Fibroblast of skin of left biceps (primary cell): ENCODE measurements at places on chromosomes 16 and 17.

- DNase-seq, result no peak
Measured at GRCh38 chr17:21345236-21345635, 30.9 kb upstream of the KCNJ12 start.

DNA sequence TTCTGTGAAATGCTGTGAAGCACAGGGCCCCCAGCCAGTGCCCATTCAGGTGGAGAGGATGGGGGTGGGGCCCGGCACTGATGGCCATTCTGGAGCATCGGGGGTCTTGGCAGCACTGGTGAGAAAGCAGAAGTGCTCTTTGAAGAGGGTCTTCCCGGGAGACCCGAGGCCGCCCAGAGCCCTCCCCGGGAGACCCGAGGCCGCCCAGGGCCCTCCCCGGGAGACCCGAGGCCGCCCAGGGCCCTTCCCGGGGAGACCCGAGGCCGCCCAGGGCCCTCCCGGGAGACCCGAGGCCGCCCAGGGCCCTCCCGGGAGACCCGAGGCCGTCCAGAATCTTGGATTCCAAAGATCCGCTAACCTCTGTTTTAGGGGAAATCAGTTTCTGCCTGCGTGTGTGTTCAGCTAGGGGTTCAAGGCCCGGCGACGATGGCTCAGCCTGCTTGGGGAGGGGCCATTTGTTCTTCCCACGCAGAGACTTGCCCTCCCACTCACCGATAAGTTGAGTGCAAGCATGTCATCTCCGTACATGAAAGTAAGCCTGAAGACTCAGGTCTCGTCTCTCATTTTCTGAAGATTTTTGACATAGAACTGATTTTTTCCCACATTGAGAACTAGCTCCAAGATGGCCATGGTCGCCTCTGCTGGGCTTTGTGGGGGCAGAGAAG is 35.2 kb upstream of the CAPN15 start:
- DNase-seq, result no peak

DNA sequence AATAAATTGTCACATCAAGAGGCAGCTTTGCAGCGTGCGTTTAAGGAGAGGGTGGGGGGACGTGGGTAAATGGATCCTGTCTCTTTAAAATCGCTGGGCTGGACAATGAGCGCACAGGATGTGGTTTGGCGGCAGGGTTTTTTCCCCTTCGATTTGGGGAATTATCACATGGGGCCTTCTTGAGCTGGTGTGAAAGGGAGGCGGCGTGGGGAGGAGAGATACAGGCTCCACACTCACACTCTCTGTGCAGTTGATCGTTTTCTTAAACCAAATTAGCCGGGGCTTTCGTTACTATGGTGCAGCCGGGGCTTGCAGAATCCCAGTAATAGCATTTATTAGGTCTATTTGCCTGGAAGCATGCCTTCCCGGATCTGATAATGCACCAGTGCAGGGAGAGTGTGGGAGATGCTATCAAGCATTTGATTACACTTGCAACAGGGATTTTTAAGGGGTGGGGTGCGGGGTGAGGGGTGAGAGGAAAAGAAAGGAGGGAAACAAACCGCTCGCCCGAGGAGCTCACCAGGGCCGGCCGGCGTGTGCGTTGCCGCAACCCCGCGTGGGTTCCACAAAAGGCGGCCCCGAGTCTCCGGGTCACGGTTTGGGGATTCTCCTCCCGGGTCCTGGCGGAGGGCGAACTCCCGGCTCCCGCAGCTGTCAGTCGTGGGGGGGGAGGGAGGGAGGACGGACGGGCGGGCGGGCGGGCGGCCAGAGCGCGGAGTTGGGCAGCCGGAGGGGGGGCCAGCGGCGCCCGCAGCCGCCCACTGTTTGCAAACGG is 58.8 kb upstream of the GSE1 start:
- peak; percentile 64 for DNase-seq

DNA sequence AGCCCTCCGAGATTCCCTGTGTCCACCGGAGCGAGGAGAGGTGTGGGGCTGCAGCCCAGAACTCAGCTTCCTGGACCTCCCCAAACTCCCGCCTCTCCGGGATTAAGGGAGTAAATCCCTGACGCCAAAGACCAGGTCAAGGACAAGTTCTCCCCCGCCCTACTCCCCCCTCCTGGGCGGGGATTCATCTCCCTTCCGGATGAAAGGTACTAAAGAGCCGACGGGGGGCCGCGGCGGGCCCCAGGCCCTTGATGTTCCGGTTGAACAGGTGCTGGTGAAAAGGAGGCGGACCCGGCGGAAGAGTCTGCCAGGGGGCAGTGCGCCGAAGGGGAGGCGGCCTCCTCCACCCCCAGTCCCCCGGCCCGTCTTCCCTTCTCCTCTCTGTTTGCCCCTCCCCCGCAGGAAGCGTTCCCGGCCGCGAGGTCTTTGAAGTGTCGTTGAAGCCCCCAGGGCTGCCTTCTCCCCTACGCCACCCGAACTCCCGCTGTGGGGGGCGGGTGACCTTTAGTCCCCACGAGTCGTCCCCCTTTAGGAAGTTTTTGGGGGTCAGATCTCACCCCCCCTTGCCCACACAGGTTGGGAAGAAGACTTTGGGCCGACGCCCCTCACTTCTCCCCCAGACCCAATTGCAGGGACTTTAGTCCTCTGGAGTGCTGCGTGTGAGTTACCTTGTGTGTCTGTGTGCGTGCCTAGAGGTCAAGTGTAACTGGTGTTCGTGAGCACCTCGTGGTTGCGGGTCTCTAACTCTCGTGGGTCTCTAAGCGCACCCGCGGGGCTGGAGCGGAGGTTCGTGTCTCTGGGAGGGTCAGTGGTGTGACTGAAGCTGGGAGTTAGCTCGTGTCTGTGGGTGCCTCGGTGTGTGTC is 1.1 kb upstream of the MLLT6 start:
- no peak for DNase-seq

- no peak for DNase-seq
Measured at GRCh38 chr17:45261577-45262515, at the start of gene SPATA32. Gene SPATA32 (minus strand): TSS chr17:45262094. CDS start chr17:45262016, 78 bp downstream.

GRCh38 chr16:50120711-50121110 is 32.4 kb upstream of the TENT4B start:
- no peak for DNase-seq

DNA sequence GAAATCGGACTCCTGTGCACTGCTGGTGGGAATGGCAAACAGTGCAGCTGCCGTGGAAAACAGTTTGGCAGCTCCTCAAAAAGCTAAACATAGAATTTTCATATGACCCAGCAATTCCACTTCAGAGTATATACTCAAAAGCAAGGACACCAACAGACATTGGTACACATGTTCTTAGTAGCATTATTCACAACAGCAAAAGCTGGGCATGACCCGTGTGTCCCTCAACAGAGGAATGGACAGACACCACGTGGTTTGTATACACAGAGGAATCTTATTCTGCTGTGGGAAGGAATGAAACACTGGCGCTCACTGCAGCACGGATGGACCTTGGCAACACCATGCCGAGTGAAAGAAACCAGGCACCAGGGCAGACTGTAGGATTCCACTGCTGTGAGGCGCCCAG is 16.0 kb downstream of the NPTX1 start:
- no peak for DNase-seq

- DNase-seq, result no peak
Measured at GRCh38 chr17:72813481-72813880, 279.0 kb downstream of the SLC39A11 start.

- no peak for DNase-seq
Measured at GRCh38 chr16:10992797-10993196, 48.4 kb downstream of the CLEC16A start.

GRCh38 chr16:58332997-58333700 is 38.3 kb upstream of the PRSS54 start:
- no peak for DNase-seq

DNA sequence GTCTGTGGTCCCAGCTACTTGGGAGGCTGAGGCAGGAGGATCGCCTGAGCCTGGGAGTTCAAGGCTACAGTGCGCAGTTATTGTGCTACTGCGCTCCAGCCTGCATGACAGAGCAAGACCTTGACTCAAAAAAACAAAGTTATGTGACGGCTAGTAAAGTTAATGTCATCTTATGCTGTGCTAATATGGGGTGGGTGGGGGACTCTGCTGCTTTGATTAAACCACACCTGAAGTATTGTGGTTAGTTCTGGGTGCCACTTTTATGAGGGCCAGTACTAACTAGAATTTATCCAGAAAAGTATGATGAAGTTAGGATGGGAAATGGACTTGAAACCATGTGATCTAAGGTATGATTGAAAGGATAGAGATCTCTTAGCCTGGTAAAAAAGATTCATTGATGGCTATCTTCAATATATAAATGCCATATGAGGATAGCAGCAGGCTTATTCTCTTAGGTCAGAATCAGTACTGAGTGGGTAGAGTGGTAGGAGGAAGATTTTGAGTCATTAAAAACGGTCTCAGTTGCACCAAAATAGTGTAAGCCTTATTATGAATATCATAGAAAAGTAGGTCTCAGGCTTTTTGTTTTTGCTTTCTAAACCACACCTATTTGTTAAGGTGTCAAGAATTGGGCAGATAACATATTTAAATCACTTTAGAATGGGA is 5.6 kb downstream of the WSB1 start:
- DNase-seq, result no peak

DNA sequence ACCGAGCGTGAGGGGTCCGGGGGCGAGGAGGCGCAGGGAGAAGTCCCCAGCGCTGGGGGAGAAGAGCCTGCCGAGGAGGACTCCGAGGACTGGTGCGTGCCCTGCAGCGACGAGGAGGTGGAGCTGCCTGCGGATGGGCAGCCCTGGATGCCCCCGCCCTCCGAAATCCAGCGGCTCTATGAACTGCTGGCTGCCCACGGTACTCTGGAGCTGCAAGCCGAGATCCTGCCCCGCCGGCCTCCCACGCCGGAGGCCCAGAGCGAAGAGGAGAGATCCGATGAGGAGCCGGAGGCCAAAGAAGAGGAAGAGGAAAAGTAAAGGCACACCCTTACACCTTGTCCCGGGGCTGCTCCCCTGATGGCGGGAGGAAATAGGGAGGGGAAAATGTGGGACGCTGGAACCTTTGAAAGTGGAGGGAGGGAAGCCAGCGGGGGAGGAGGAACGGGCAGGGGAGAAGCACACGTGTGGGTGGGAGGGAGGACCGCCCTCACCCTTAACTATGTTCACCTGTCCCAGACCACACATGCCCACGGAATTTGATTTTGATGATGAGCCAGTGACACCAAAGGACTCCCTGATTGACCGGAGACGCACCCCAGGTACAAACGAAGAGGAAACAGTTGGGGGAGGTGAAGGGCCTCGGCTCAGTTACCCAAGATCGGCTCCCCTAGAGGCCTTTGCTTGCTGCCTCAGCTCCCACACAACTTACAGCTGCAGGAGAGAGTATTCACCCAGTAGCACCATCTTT is 916 bp downstream of the PAGR1 start:
- DNase-seq, result no peak

DNA sequence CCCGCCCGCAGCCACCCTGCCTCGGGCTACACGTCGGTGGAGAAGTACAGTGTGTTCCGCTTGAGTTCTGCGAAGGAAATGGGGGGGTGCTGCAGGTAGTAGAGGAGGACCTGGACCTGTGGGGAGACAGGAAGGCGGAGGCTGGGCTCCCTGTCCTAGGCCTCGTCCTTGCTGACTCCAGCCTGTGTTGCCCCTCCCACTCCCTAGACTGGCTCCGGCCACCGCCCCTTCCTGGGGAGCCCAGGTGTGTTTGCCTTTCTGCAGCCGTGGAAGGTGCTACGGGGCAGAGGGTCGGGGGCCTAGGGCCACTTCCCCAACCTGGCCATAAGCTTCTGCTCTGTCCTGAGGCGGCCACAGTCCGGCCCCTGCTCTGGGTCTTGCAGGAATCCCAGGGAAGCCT is 9.1 kb downstream of the TIMM22 start:
- no peak for DNase-seq

DNA sequence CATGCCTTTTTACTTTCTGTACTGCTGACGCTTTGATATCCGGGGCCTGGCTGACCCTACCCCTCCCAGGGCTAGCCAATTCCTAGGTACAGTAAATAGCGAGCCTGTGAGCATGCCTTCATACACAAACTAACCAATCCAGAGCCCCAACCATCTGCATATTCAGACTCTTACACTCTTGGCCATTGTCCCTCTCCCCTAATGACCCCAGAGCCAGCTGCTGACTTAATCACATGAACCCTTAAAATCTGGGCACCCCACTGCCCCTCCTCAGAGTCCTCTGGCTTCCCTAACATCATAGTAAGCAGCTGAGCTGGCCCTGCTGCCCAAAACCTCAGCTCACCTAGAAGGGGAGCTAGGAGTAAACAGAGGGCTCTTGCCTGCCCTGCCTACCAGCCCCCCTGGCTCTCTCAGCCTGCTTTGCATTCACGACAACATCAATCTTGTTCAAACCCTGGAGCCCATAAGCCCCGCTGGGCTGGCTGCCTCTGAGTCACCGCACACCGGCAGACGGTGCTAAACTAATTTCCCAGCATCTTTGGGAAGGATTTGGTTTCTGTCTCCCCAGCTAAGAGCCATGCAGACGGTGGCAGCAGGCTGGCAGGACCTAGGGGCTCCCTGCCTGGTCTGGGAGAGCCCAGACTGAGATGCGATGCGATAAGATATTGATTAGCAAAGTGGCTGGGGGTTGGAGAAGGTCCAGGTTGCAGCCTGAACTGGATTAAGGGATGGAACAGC is 63.2 kb downstream of the CLEC19A start:
- no peak for DNase-seq

GRCh38 chr17:79883202-79883601 is 44.0 kb upstream of the CBX4 start:
- no peak for DNase-seq

GRCh38 chr16:927406-927805 is 43.4 kb downstream of the LMF1 start:
- no peak for DNase-seq

- DNase-seq, result no peak
Measured at GRCh38 chr17:81840826-81841778, 6.3 kb upstream of the PPP1R27 start.
